Eye (tissue), 1 donor: ENCODE measurements at places on chromosomes 5 and 9.

DNA sequence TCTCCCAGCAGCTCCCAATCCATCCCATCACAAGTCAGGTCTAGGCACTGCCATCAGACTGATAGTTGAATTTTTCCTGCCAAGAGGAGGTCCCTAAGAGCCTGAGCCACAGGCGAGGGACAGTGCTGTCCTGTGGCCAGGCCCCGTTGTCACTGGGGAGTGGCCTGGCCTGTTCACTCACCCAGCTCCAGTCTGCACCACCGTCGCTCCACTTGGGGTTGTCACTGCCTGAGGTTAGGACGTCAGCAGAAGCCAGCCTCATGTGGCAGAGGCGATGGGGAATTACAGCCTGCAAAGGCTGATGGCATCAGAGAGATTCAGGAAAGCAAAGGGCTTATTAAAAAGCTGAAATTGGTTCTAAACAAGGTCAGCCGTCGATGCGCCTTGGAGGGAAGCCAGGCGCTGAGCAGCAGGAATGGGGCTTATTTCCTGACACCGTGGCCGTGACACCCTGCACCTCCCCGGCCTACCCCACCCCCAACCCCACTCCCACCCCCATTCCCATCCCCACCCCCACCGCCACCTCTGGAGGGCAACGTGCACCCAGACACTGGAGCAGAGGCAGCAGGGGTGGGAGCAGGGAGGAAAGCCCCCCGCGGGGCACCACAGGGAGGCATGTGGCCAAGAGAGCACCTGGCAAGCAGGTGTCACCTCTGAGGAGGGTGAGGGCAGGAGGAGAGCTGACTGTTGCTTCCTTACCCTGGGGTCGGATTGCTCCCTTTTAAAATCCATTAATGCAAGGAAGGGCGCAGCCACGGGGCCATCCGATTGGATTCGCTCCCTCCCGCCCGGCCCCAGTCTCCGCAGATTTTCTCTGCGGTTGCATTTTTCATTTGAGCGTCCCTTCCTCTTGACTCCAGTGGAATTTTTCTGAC is 3.1 kb upstream of the DBH start:
- DNase-seq = no peak

DNA sequence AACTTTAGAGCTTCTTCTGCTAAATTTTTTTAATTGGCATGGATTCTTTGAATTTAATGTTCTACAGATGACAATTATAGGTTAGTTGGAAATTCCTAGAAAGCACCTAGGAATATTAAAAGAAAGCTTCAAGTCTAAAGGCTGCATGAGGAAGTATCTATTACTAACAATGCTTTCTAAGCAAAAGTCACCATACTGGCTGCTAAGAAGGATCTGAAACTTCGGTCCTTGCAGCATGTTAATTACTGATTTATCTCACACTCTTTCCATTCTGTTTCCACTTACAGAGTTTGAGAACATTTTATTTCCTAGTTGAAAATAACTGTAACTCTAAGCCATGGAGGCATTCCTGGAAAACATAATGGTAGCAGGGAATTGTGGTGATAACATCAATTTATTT is 8.4 kb downstream of the SEMA6A start:
- DNase-seq = no peak

- DNase-seq = no peak
Measured at GRCh38 chr9:111866976-111867375, 29.6 kb upstream of the UGCG start.

DNA sequence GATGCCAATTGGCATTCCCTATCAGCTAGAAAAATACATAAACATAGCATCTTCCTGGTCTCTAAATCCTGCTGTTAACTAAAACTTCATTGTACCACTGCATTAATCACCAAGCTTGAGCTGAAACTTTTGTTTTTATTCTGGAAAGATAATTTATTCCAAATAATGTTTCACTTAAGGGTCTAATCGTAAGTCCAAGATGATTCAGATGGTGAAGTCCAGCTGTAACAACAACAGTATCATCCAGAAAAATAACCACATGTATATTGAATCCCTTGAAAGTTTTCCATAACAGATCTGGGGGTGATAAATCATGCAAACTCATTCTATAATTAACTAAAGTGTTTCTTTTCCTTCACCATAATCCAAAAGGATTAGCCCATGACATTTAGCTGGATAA is 23.9 kb downstream of the RORB start:
- no peak for DNase-seq

DNA sequence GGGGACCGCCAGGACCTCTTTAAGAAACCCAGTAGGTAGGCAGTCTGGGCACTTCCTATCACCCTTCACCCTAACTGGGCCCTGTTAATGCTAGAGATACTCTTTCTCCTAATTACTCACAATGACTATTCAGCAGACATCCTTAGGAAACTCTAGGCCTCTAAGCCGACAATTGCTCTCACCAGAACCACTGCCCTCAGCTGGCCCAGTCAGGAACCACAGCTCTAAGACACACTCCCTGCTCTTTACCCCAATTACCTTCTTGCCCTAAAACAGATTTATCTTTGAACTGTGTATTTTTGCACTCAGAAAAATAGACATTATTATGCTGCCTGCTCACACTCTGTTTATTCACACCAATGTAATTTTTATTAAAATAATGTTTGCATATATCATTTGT is 432.6 kb upstream of the SLC30A5 start:
- DNase-seq = no peak
